ENCODE measurements at places on chromosomes 2 and 18. TPM values are rescaled to one million over a fixed set of nuclear protein-coding genes. Genes with fewer than 3 reads are reported as not detected.
A peak's percentile ranks its signal among the peaks of the same experiment; 100 is the strongest.

The LAMA3 gene
- 25.3 TPM for total RNA-seq

The ANKRD30B gene
- total RNA-seq: 0.05 TPM

DNA sequence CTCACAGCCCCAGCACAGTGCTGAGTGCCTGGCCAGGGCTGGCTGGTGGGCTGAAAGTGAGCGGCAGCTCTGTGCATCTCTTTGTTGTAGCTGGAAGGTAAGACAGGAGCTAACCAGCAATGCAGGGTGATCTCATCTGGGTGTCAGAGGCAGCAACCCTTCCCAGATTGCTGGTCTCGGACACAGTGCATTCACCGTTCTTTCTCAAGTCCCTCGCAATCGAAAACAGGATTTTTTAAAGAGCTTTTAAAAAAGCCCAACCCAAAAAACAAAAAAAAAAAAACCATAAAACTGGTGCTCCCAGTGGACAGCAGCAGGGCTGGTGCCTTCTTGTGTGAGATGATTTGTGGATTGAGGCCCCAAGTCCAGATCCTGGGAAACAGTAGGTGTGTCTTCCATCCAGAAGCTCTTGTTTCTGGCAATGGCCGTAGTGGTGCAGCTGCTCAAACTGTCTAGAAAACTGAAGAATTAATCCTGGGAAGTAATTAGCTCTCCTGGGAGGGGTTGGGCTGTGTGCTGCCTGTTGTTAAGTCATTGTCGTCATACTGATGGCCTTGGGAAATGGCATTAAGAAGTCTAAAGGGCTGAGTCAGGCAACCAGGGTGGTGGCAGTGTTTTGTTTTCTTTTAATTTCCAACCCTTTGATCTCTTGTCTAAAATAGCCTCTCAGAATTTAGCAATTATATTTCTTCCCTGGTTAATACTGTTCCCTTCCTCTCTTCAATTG, 156.7 kb downstream of the KLHL29 start:
- peak; percentile 77 for ATAC-seq

DNA sequence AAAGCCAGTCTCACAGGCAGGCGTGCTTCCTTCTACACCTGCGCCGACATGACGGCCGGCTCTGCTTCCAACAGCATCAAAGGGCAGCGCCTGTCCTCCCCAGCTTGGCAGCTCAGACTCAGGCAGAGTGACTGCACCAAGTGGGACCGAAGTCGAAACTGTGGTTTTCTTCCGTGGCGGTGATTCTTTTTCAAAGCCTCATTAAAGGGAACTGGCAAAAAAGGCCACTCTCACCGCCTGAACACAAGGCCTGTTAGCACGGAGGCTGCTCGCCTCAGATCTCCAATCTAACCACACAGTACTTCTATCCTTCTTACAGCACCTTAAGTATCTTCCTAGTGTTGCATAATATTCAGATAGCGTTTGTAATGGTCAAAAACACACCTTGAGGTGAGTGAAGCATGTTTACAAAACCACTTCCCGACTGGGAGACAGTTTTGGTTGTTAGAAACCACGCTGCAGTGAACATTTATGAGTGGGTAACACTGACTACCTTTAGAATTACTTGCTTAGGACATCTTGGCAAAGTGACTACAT, 236.4 kb downstream of the HDAC4 start:
- peak; percentile 42 for ATAC-seq

- ATAC-seq: no peak
These were observed 5.3 kb upstream of the G6PC2 start for GRCh38 chr2:168895771-168896170.

Data from motor neuron (in vitro differentiated cells).